ENCODE measurements at places on chromosomes 5 and 9. TPM values are rescaled to one million over a fixed set of nuclear protein-coding genes. Genes with fewer than 3 reads are reported as not detected.

FGF10 gene
- total RNA-seq = 2.6 TPM

GEMIN5 gene
- 24.1 TPM for total RNA-seq

GPRIN1 gene
- 0.78 TPM for total RNA-seq

RLN2 gene
- total RNA-seq = not detected

CTXN3 gene
- not detected for total RNA-seq

SHOC1 gene
- not detected for total RNA-seq

SLC25A2 gene
- total RNA-seq = not detected

FOXE1 gene
- total RNA-seq = not detected

ITGA1 gene
- 8.9 TPM for total RNA-seq

NKD2 gene
- total RNA-seq = not detected

PTGER4 gene
- total RNA-seq = 4.2 TPM

ACSL6 gene
- total RNA-seq = 0.29 TPM

DNA sequence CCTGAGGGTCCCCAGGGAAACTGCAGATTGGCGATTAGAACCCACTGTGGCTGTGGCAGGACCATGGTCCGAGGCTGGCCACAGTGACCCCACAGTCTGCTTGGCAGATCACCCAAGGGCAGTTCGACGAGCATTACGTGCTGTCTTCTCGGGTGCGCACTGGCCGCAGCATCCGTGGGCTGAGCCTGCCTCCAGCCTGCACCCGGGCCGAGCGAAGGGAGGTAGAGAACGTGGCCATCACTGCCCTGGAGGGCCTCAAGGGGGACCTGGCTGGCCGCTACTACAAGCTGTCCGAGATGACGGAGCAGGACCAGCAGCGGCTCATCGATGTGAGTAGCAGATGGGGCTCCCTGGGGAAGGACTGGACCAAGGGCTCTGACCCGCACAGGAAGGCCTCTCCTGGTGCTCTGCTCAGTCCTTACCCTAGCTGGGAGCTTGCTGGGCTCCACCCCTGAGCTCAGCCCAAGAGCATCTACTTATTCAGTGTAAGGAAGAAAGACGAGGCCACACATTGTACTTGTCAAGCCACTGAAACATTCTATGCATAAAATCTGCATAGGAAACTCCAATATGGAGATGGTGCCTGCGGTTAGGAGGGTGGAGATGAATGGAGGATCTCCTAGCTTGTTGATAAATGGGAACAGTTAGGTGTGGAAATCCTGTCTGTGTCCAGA, 21.9 kb downstream of the CKMT2 start:
- DNase-seq = no peak

GRCh38 chr9:116673375-116673774, 13.7 kb upstream of the TRIM32 start:
- no peak for DNase-seq

DNA sequence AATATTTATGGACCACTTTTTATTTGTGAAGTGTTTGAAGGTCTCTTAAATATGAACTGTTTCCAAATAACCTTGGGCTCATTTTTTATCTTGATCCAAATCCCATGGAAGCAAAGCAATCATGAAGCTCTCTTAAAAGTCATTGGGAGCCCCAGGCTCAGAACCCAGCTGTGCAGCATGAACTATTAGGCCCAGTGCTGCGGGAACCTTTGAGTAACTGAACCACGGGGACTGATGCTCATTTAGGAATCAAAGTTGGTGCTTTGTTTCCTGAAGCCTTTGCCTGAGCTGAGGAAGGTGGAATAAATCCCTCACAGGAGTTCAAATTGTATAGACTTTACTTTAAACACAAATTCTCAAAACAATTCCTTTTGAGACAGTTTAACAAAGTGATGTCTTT, 27.8 kb downstream of the MAT2B start:
- DNase-seq = no peak

DNA sequence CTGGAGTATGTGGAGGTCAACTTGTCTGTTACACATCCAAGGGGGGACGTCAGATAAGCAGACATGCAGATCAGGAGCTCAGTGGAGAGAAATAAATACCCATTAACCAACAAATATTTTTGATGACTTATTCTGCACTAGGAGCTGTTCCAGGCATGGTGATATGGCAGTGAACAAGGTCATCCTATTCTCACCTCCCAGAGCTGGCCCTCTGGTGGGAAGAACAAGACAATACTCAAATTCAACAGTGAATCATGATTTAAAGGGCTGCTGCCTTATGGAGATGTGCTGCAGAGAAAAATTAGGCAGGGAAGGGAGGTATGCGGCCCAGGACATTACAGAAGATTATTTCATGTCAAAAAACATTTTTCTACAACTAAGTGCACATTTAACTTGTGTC, 36.5 kb downstream of the SYK start:
- DNase-seq = no peak

- DNase-seq = no peak
Observed at GRCh38 chr5:157390133-157390532, 69.9 kb upstream of the NIPAL4 start.

GRCh38 chr5:10563945-10564837, at the start of gene ANKRD33B:
Gene ANKRD33B, plus strand, starts transcription at chr5:10564070. Its CDS starts 398 bp downstream, at chr5:10564468.
- DNase-seq = no peak

GRCh38 chr5:148810823-148811222, 15.6 kb upstream of the ADRB2 start:
- no peak for DNase-seq

- DNase-seq = no peak
Observed at GRCh38 chr9:128025736-128026135, 41.4 kb downstream of the NAIF1 start.

- DNase-seq = no peak
Observed at GRCh38 chr9:125839317-125839716, 92.1 kb downstream of the PBX3 start.
